ENCODE measurements at places on chromosomes 3 and 15.

DNA sequence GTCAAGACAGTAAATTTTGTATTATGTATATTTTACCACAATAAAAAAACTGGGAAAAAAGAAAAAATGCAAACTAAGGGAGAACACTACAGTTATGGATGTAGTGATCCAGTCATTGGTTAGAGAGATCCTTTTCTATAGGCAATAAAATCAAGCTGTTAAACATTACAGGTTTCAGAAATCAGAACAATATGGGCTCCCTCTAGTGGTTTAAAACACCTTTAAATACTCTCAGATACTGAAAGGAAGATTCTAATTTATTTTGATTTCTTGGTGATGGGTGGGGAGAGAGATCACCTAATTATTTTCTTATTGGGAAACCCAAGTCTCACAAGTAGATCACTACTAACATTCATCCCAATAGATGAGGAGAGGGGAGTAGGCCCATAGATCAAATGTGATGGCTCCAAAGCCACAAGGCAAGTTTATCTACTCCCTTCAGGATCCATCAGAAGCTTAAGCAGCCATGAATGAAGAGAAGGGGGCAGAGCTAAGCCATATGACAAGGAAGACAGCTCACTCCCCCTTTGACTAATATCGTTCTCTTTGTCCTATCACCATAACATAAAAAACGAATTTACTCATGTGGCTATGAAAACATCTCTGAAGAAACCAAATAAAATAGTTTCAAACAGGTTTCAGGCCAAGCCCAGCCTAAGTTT, 118.6 kb downstream of the ANO10 start:
- DNase-seq: no peak

DNA sequence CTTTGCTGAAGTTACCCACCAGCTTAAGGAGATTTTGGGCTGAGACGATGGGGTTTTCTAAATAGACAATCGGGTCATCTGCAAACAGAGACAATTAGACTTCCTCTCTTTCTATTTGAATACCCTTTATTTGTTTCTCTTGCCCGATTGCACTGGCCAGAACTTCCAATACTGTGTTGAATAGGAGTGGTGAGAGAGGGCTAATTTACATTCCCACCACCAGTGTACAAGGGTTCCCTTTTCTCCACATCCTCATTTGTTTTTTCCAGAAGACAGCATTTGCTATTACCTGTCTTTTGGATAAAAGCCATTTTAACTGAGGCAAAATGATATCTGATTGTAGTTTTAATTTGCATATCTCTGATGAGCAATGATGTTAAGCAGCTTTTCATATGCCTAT, 329.9 kb upstream of the TPRG1 start:
- no peak for DNase-seq

- no peak for DNase-seq
Measured at GRCh38 chr3:24678021-24678420, 183.4 kb upstream of the THRB start.

DNA sequence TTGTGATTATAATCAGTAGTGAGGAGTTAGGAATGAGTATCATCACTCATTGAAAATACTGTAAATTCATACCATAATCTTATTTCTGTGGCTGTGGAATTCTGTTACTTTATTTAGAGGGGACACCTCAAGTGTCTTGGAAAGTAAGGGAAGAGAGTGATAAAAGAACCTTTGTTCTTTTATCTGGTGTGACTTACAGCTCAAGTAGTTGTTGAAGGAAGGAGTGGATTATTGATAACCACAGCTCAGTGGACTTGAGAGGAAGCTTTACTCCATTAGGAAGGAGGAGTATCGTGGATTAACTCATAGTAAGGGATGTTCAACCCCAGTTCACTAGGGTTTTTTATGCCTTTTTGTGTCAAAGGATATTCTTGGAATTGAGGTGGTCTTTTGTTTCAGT, 32.2 kb upstream of the FAH start:
- DNase-seq: no peak

DNA sequence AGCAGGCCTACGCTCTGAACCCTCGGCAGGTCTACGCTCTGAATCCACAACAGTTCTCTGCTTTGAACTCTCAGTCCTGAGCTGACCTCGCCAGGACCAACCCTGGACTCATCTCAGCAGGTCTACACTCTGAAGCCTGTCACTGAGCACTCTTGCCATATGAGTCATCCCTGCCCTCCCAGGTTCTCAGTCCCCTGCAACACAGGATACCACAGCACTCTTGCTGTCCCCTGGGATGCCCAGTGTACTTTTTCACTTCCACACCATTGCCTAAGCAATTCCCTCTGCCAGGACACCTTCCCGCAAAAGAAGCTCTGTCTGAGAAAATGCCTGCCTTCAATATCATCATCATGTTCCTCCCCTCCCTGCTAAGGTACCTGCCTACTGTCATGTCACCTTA, 42.0 kb downstream of the NUP210 start:
- DNase-seq: no peak

- no peak for DNase-seq
Measured at GRCh38 chr3:119627461-119627860, 29.8 kb downstream of the PLA1A start.

- no peak for DNase-seq
Measured at GRCh38 chr3:133896002-133896761, 500 bp upstream of the RAB6B start.

GRCh38 chr3:71109977-71110285, 473.6 kb downstream of the FOXP1 start:
- DNase-seq: no peak

GRCh38 chr15:75840659-75841058, 2.6 kb upstream of the UBE2Q2 start:
- peak; percentile 57 for DNase-seq

DNA sequence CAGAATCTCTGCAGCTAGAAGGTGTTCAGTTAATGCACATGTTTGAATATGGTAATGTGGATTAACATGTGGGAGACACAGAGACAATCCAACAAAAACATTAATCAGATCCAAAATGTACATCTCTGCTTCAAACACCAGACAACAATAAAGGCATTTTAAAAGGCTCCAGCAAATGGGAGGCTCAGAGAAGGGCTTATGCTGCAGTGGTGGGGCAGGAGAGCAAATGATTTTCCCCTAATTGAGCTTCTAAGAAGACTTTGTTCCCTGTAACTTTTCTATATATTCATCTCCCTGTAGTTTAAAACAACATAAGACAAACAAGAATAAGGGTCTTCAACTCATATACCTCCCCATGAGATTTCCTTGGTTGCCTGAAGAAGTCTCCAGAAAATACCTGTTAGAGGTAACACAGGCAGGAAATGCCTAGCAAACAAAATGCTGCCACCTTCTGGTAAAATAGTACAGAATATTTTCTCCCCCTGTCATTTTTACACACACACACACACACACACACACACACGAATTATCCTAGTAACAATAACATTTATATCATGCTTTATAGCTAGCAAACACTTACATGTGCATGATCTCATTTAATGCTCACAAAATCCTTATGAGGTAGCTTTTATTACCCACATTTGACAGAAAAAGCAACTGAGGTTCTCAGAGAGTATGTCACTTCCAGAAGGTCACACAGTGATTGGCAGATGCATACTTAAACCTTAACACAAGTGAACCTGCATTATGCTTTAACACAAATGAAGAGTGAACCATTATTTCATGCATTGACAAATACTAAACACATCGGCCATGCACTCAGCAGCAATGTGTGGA, 123.4 kb upstream of the MB21D2 start:
- DNase-seq: no peak

DNA sequence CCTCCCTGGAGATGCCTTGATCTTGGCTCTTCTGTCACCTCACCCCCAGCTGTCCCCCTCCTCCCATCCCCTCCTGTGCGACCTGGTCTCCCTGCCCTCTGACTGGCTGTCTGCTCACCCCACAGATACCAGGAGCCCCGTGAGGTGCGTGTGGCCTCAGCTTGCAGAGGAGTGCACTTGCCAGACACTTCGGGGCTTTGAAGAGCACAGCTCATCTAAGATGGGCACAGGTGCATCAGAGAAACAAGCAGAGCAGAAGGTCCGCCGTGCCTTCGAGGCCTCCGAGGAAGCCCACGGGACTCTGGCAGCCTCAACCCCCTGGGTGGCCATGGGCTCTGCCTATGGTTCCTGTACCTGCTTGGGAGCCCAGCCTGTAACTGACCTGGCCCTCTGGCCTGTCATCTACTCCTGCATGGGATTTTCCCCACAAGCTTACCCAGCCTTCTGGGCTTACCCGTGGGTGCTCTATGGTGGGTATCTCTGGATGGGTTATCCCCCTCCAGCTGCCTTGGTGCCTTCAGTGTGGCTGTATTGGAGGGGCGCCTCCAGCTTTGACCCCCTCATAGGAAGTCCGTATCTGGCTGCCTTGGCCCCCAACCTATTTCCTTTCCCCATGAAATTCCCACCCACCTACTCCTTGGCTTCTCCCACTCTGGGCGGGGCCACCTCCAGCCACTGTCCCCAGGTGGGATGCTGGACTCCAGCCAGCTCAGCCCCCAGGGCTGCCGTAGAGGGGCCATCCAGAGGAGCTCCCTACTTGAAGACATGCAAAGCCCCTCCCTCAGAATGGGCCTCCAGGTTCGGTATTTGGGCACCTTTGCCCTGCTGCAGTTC, 3.8 kb downstream of the PRR23E start:
- DNase-seq: no peak

- peak; percentile 24 for DNase-seq
Measured at GRCh38 chr15:77030048-77030927, 35.4 kb downstream of the PSTPIP1 start.

- DNase-seq: no peak
Measured at GRCh38 chr3:115113367-115113766, 33.7 kb downstream of the ZBTB20 start.

DNA sequence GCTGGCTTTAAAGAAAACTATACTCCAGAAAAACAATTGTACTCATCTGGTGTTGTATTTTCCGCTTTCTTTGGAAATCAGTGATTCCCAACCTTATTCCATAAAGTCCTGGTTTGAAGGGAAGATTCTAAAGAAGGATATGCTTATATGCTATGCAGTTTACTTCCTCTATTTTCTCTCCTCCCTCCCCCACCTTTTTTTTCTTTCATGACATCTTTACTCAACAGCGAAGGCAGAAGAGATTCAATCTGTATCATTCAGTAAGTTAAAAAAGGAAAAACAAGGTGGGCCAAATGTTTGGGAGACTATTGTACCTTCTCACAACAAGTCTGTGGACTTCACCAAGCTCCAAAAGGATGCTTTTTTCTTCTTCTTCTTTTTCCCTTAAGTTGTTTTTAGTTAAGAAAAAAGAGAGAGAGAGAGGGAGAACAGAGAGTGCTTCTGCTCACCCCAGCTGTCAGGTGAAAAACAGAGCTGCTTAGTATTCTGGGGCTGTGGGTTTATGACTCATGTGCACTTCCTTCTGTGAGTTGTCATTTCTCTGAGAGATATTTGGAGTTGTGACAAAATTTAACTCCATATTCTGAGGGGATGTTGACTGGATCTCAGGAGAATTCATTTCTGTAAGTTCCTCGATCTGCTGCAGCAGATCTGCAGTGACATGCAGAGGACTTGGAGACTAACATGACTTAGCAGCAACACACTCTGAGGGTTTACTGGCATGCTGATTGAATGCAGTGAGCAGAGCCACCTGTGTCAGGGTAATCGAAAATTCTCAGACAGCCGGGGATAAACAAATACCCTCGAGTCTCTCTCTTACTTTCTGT, 70.7 kb downstream of the SSR3 start:
- DNase-seq: no peak

GRCh38 chr3:160486459-160486869, 36.9 kb upstream of the TRIM59 start:
- DNase-seq: no peak

DNA sequence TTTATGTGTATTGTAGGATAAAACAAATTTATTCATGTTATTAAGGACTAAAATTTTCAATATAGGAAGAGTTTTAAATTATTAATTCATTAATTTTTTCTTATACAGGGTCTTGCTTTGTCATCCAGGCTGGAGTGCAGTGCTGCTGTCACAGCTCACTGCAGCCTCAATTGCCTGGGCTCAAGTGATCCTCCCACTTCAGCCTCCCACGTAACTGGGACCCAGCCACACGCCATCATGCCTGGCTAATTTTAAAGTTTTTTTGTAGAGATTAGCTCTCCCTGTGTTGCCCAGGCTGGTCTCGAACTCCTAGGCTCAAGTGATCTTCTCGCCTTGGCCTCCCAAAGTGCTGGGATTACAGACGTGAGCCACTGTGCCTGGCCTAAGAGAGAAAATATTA, 14.7 kb downstream of the CCNB2 start:
- no peak for DNase-seq

- DNase-seq: no peak
Measured at GRCh38 chr3:32399030-32399620, 7.5 kb downstream of the CMTM7 start.

- DNase-seq: peak; percentile 39
Measured at GRCh38 chr3:4888913-4889846, 90.1 kb upstream of the BHLHE40 start.

All from femur (tissue), 1 donor.